ENCODE measurements at places on chromosomes 6 and 20. TPM values are rescaled to one million over a fixed set of nuclear protein-coding genes. Genes with fewer than 3 reads are reported as not detected.

Gene SLC23A2
- 12.7 TPM for total RNA-seq

Gene CST11
- not detected for total RNA-seq

Gene HTR1E
- not detected for total RNA-seq

Gene MYMX
- total RNA-seq = not detected

Gene CLPSL1
- not detected for total RNA-seq

Gene TUBB2B
- 5.1 TPM for total RNA-seq

Gene FLRT3
- 36.5 TPM for total RNA-seq

Gene C20orf204
- not detected for total RNA-seq

Gene NKX2-4
- total RNA-seq = 1.1 TPM

Gene PRL
- total RNA-seq = not detected

Gene ASIP
- total RNA-seq = not detected

Gene TOP1
- 14.3 TPM for total RNA-seq

DNA sequence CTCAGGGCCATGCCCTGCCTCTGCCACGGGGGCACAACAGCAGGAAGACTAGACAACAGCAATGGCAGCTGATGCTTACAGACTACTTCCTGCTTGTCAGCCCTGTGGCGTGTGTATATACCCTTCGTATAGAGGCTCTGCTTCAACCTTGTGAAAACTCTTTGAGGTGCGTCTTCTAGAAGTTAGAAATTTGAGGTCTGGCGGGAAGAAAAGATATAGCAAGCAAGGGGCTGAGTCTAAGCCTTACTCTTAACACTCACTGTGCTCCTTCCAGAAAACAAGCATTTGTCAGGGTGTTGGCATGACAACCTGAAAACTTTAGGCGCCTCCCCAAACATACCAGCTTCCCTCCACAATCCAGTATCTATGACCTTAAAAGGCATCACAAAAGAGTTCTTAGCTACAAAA is 33.3 kb downstream of the JPH2 start:
- DNase-seq = no peak

DNA sequence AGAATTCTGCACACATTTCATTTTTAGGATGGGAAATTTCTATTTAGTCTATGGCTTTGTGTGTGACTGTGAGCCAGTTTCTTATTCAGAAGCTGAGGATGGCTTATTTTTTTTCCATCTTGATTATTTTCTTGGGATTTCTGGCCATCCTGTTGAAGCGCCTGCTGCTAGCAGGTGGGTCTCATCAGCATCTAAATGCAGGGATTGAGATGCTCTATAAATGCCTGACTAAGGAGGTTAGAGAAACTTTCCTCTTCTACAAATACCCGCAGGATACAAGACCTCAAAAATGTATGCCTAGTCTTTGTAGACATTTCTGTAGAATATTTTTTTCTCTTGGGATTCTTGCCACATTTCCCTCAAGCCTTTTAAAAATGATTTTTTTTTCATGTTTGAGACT is 138.0 kb upstream of the CCN2 start:
- no peak for DNase-seq

GRCh38 chr6:100296810-100297544 is 167.7 kb downstream of the SIM1 start:
- peak; percentile 55 for DNase-seq

GRCh38 chr6:123849406-123849805 is 45.7 kb downstream of the NKAIN2 start:
- DNase-seq = no peak

GRCh38 chr6:122107256-122107852 is 292.1 kb upstream of the HSF2 start:
- DNase-seq = no peak

GRCh38 chr6:71287926-71288227 is 734 bp upstream of the OGFRL1 start:
- no peak for DNase-seq

DNA sequence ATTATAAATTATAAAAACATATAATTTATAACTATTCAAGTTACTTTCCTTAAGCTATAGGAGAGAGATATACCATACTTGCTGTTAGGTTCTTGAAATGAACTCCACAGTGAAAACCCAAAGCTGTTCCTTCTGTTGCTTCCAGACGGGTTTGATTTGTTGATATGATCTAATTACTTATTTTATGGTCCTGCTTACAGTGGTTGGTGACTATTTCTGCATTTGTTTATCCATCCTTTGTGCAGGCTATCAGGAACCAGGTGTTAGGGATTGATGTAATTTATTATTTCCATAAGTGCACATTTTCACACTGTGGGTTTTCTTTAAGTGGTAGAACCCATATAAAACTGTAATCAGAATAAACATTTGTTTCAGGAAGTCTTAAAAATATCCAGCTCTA is 167.1 kb downstream of the KIF6 start:
- DNase-seq = peak; percentile 21

- DNase-seq = peak; percentile 96
These were observed 85.6 kb downstream of the MRPL14 start for GRCh38 chr6:44041461-44042260.

GRCh38 chr6:101912311-101912710 is 518.8 kb downstream of the GRIK2 start:
- DNase-seq = no peak

DNA sequence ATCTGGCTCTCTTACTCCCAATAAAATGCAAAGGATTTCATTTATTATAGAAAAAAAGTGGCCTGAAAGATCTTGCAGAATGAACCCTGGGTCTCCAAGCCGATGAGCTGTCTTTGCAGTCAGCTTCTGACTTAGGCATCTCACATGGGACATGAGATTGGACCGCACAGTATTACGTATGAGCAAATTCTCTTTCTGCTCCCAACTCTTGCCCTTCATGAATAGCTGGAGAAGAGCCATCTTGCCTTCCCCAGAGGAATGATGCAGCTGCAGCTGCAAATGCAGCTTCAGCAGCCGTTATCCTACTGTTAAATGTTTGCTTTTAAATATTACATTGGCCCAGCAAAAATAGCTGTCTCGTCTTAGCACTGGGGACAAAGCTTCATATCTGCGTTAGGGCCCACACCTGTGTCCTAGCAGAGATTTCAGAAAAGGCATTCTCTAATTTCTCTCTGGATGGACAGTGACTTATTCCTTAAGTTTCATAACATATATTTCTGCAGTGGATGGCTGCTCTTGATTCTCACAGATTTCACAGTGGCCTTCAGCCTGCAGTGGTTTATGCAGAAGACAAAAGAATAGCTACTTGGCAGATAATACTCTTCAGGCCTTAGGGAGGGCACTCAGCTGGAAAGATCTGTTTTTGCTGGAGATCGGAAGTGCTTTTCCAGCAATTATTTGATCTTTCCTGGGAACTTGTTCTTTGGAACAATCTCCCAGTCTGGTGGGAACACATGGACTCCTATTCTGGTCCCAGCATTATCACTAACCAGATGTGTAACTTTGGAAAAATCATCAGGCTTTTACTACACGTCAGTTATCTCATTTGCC is 129.2 kb downstream of the FYN start:
- no peak for DNase-seq

GRCh38 chr6:69138148-69138547 is 503.1 kb downstream of the ADGRB3 start:
- DNase-seq = no peak

- no peak for DNase-seq
These were observed 82.2 kb upstream of the LRFN2 start for GRCh38 chr6:40669343-40669742.

GRCh38 chr6:87408721-87409155 is 966 bp downstream of the CFAP206 start:
- no peak for DNase-seq

DNA sequence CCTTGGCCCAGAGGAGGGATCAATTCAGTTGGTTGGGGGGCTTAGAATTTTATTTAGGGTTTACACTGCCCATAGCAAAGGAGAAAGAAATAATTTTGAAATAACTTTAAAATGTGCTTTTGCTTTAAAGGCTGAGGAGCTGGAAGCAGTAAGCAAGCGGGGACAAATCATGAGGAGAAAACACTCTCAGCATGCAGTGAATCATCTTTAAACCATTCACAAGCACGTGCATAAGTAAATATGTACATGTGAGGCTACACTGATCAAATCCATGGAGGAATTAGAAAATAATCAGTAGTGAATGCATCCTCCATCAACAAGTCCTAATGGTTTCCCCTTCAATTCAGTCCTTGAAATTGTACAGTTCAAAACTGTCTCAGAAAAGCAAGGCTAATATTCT is 181.0 kb downstream of the MTFR2 start:
- peak; percentile 7 for DNase-seq

- peak; percentile 24 for DNase-seq
These were observed 104.0 kb downstream of the RTN4IP1 start for GRCh38 chr6:106525107-106525881.

DNA sequence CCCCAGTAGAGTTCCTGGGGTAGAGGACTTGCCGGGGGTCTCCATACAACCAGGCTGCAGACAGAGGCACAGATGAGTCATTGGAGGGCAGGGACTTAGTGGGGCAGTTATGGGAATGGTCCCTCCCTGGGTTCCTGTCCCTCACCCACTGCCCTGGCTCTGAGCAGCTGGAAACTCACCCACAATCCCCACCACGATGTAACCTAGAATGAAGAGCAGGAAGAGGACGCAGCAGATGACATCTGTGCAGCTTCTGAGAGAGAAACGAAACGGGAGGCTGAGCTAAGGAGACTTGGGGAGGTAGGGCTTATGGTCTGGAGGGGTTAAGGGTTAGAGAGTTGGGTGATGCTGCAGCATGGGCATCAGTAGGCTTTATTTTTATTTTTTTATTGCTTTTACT is 2.9 kb downstream of the SLC44A4 start:
- no peak for DNase-seq

- DNase-seq = no peak
These were observed 2.7 kb downstream of the SLC2A10 start for GRCh38 chr20:46712056-46712636.

GRCh38 chr20:10423735-10424134 is 10.3 kb downstream of the MKKS start:
- no peak for DNase-seq

GRCh38 chr6:1325461-1326309 is 13.8 kb downstream of the FOXQ1 start:
- peak; percentile 89 for DNase-seq

DNA sequence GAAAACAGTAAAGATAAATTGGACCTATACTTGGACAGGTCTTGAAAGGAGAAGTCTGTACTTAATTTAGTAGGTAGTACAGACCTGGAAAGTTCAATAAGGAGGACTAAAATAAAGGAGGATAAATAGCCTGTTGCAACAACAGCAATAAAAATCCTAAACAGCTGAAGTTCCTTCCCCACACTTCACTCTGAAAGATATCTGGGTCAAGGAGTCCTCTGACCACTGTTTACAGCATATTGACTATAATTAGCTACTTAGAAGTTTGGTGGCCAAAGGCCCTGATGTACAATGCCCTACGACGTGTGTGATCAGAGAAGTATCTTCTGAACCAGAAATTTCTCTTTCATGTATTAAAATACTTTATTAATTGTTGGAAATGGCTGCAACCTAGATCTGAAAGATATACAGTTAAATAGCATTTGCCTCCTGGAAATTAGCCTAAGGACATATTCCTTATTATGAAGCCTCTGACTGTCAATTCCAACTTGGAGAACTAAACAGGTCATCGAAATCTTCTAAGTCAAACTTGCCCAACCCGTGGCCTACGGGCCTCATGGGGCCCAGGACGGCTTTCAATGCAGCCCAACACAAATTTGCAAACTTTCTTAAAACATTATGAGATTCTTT is 82.8 kb downstream of the KIF13A start:
- no peak for DNase-seq

DNA sequence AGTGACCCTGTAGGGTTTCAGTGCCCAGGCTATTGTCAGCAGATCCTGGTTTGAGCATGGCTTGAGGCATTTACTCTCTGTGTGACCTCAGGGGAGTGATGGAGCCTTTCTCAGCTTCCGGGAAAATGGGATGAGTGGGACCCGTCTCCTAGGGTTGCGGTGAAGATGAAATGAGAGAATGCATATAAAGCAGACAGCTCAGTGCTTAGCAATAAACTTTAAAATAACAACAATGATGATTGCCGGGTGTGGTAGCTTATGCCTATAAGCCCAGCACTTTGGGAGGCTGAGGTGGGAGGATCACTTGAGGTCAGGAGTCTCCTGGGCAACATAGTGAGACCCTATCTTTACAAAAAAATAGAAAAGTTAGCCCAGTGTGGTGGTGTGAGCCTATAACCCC is 106.0 kb upstream of the MTHFD1L start:
- no peak for DNase-seq

DNA sequence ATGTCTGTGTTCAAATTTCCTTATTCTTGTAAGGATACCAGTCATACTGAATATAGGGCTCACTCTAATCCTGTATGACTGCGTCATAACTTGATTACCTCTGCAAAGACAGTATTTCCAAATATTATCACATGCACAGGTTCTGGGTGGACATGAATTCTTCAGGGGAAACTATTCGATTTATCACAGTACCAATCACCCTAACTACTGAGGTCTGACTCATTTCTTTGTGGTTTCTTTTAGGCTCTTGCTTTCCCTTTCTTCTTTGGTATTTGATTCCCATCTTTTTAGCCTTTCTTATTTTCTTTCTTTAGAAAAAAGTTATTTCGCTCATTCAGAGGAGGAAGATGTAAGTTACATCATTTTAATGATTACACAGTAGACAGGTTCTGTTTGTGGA is 40.3 kb upstream of the TBX18 start:
- DNase-seq = no peak

GRCh38 chr20:36091561-36092397 is 62.8 kb upstream of the EPB41L1 start:
- no peak for DNase-seq

DNA sequence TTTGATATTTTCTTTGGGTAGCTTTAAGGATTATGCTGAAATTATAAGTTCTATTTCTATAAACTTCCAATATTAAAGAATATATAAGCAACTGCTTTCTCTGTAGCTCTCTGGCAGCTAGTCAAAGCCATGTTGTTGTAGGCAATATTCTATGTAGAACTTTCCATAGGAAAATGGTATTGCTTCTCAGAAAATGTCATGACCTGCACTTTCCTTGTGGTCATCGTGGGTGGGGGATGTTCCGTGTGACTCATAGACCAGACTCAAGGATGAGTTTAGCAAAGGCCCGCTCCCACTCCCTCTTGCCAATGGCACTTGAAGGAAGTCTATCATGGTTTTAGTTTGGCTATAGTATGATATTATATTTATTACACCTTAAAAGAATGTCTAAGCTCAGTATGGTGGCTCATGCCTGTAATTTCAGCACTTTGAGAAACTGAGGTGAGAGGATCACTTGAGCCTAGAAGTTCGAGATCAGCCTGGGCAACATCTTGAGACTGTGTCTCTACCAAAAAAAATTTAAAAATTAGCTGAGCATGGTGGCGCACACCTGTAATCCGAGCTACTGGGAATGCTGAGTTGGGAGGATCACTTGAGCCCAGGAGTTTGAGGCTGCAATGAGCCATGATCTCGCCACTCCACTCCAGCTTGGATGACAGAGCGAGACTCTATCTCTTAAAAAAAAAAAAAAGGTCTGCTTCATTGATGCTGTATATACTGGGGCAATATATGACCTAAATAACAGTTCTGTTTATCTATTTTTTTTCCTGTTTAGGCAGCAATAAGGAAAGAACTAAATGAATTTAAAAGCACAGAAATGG is 36.6 kb upstream of the LTV1 start:
- DNase-seq = peak; percentile 16
